Neural crest cell (in vitro differentiated cells): ENCODE measurements at places on chromosomes 7 and 10. TPM values are rescaled to one million over a fixed set of nuclear protein-coding genes. Genes with fewer than 3 reads are reported as not detected.
A peak's percentile ranks its signal among the peaks of the same experiment; 100 is the strongest.

Gene NHLRC2
- 55.0 and 58.7 TPM in 2 replicates for total RNA-seq

Gene HOXA1
- 3.5 and 3.6 TPM in 2 replicates for total RNA-seq

Gene PON3
- total RNA-seq, result not detected in 2 replicates

Gene CXCL12
- total RNA-seq, result 3.6 and 4.0 TPM in 2 replicates

Gene CALHM3
- total RNA-seq, result not detected in 2 replicates

Gene SCIN
- not detected in 2 replicates for total RNA-seq

Gene TRPV6
- 0.07 and 0.16 TPM in 2 replicates for total RNA-seq

Gene WIPF3
- 4.0 and 5.1 TPM in 2 replicates for total RNA-seq

Gene PDZD7
- total RNA-seq, result 0.50 and 0.68 TPM in 2 replicates

Gene JAKMIP3
- total RNA-seq, result 0.25 and 0.40 TPM in 2 replicates

Gene CYP3A4
- total RNA-seq, result not detected in 2 replicates

Gene ODAD2
- 4.1 and 6.6 TPM in 2 replicates for total RNA-seq

Gene POR
- total RNA-seq, result 123 and 126 TPM in 2 replicates

Gene CC2D2B
- total RNA-seq, result 0.47 and 1.0 TPM in 2 replicates

DNA sequence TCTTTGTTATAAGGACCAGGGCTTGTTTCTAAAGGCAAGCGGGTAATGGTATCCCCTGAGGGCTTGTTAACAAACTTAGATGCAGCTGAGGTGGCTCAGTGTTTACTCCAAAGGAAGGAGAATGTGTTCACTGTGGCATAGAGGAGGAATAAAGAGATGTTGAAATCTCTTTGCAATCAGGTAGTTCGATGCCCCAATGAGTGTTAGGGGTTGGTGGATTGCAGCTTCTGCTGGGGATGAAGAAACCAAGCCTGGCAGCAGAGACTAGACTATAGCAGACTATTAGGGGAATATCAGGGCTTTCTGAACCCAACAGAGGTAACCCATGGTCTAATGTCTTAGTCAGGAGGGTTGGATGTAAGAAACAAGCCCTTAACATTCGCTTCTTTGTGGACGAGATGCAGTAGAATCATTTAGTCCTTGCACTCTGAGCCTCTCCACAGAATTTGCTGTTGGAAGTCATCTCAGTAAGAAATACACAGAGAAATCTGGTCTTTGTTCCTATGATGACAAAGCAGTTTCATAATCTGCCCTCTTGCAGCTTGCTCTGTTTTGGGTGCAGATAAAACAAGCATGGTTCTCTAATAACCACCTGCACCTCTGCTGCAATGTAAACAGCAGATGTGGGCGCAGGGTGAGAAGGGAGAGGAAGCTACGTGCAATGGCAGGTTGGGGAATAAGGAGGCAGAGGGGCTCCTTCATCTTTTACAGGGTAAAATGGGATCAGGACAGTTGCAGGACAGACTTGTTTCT, 108.6 kb downstream of the NRF1 start:
- no peak for DNase-seq

- DNase-seq, result peak; percentile 21
Observed at GRCh38 chr10:112991888-112992491, 41.9 kb downstream of the TCF7L2 start.

- no peak for DNase-seq
Observed at GRCh38 chr7:33667196-33667595, 238.1 kb upstream of the BMPER start.

GRCh38 chr7:28856656-28857055, 101.5 kb downstream of the TRIL start:
- no peak for DNase-seq

DNA sequence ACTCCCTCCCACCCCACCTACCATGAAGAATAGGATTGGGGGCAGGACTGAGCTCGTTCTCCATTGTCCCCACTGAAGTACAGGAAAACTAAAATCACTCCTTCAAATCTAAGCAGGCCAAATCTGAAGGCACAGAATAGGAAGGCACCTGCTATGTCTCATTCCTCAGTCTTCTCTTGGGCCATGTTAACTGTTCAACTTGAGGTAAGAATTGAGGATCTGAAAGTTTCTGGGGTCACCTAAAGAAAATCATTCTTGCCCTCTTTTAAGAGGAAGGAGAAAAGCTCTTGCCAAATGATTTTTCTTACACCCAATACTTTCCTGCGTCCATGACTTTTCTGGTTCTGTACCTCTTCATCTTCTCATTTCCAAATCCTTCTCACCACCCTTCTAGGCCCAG, 4.9 kb downstream of the CPN1 start:
- no peak for DNase-seq

DNA sequence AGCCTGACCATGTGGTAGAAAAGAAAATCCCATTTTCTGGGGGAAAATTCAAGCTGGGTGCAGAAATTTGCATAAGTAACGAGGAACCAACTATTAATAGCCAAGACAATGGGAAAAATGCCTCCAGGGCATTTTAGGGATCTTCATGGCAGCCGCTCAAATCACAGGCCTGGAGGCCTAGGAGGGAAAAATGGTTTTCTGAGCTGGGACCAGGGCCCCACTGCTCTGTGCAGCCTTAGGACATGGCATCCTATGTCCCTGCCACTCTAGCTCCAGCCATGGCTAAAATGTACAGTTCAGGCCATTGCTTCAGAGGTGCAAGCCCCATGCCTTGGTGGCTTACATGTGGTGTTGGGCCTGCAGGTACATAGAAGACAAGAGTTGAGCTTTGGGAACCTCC, 459.0 kb downstream of the PCDH15 start:
- DNase-seq, result no peak

DNA sequence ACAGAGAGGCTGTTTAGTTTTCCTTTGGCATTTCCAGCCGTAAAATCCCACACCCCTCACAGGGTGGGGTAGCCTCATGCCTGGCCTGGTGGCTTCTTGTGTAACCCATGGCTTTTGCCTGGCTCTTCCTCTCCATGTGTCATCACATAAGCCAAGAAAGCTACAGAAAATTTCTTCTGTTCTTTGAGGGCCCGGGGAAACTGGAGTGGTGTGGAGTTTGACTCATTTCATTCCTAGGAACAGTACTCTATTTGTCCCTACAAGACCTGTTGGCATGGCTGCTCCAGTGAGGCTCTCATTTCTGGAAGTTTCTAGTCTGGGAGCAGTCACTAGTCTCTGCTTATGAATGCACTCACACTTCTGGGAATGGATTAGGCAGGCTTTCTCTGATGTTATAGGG, 523.9 kb downstream of the SUGCT start:
- DNase-seq, result no peak

DNA sequence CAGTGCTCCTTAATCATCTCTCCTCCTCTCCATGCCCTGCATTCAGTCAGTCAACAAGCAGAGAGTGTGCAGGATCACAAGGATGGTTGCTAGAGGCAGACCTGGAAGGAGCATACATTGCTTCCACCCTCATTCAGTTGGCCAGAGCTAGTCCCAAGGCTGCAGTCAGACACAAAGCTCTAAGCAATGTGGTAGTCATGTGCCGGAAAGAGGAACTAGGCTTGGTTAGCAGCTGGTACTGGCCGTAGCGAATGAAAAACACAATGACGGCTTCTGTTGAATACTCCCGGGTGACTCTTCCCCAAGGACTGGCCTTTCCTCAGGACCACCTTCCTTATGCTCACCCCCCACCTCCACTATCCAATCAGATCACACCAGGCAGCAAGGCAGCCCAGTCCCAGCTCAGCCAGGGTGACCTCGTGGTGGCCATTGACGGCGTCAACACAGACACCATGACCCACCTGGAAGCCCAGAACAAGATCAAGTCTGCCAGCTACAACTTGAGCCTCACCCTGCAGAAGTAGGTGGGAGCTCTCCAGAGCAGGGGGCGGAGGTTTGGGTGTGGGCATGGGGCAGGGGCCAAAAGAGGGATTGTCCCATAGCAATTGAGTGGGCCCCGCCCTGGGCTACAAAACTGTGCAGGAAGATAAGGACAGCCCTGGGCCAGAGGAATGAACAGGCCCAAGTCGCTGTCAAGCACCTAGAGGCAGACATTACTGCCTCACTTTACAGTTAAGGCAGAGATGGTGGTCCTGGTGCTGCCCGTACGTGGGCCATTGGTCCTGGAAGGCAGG, 10.9 kb downstream of the LDB3 start:
- DNase-seq, result no peak

- DNase-seq, result no peak
Observed at GRCh38 chr10:125629758-125630376, 53.1 kb downstream of the TEX36 start.

DNA sequence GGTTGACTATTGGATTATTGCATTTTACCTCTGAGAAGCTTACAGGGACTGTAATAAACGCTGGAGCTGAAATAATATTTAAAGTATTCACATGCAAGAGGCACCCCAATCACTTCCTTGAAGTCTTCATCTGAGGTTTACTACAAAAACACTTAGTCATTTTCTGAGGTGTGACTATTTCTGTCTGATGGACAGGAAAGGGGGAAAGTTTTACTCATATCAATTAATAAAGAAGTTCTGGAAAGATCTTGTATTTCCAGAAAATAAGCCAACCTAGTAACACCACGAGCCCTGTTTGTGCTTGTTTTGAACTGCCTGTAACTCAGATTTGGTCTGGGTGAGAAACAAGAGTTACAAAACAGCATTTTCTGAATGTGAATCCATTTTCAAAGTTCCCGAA, 63.9 kb upstream of the PRKCQ start:
- no peak for DNase-seq

DNA sequence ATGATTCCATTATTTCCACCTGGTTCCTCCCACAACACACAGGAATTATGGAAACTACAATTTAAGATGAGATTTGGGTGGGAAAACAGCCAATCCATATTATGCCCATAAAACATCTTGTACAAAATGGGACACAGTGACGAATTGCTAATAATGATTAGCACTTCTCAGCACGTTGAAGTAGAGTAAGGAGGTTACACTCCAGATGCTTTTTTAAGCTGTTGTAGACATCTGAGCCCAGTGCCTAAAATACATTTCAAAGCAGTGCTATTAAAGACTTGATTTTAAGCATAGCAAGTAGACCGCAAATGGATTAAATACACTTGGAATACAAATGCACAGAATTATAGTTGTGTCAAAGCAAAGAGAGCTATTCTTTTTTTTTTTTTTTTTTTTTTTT, 105.9 kb downstream of the AASS start:
- no peak for DNase-seq

GRCh38 chr10:127910464-127910770, 3.5 kb downstream of the PTPRE start:
- no peak for DNase-seq

- DNase-seq, result no peak
Observed at GRCh38 chr10:71150796-71151195, 61.6 kb upstream of the UNC5B start.
